ENCODE measurements at places on chromosomes 1 and 21.

DNA sequence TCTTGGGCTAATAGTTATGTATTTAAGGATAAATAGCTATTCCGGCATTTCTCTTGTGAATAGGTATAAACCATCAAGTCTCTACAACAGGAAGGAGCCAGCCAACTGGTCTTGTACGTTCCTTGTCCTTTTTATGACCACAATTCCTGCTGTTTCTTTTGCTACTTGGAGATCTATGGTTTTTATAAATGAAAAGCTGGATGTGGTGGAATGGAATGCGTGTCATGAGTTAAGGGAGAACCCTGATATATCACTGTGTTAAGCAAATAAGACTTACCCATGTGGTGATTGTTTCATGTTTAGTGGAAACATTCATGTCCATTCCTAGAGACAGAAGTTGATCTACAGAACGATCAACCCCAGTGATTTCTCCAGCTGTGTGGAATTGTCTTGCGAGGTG is 282.1 kb downstream of the RPS6KC1 start:
- no peak for DNase-seq

GRCh38 chr1:228883535-228883934 is 148.3 kb downstream of the RHOU start:
- no peak for DNase-seq

- no peak for DNase-seq
Observed at GRCh38 chr21:16473988-16474387, 744.2 kb downstream of the USP25 start.

GRCh38 chr1:239810061-239810481 is 281.6 kb upstream of the FMN2 start:
- no peak for DNase-seq

GRCh38 chr1:86082183-86082582 is 74.4 kb downstream of the COL24A1 start:
- no peak for DNase-seq

DNA sequence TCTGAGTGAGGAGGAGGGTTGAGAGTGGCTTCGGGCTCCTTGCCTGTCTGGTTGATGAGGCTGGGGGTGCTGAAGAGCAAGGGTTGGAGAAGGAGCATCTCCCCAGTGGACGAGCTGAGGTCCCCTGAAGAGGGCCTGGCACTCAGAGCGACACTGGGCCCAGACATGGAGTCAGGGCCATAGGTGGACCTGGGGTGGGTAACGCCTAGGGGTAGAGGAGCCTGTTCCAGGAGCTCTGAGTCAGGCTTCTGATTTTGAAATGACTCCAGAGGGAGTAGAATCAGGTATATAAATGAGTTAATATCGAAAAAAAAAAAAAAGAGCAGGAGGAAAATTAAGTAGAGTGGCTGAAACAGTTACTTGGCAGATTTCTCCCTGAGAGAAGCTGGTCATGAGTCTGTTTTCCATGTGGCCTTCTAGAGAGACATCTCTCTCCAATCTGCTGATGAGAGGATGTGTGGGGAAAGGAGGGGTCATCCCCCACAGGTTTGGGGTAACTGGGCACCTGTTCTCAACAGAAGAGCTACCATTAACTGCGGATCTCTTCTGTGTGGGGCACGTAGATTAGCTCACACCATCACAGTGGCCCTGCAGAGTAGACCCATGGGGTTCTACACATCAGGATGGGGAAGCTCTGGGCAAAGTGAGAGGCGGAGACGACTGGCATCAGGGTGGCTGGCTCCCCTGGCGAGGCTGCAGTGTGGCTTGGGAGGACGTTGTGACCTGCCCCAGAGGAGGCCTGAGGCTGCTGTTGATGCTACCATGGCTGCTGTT is 115.5 kb downstream of the DHRS3 start:
- no peak for DNase-seq

- no peak for DNase-seq
Observed at GRCh38 chr1:171346881-171347280, 32.9 kb downstream of the FMO4 start.

GRCh38 chr1:54358503-54359168 is 47.6 kb downstream of the SSBP3 start:
- no peak for DNase-seq

DNA sequence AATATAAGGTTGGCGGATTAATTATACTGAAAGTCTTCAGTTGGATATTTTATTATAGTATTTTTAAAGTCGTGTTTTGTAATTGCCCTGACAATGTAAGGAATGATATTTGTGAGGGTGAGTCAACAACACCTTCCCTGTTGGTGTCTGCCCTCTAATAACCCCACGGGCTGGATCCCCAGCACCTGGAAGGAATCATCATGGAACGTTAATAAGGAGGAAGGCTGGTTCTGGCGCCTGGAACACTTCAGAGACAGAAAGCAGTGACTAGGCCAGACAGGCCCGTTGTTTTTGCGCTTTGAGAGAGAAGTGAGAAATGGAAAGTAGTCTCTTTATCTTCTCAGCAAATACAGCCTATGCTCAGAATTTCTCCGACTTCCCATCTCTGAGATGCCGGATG is 31.6 kb downstream of the TEX35 start:
- DNase-seq: no peak

GRCh38 chr1:51048670-51049069 is 53.4 kb upstream of the C1orf185 start:
- DNase-seq: no peak

DNA sequence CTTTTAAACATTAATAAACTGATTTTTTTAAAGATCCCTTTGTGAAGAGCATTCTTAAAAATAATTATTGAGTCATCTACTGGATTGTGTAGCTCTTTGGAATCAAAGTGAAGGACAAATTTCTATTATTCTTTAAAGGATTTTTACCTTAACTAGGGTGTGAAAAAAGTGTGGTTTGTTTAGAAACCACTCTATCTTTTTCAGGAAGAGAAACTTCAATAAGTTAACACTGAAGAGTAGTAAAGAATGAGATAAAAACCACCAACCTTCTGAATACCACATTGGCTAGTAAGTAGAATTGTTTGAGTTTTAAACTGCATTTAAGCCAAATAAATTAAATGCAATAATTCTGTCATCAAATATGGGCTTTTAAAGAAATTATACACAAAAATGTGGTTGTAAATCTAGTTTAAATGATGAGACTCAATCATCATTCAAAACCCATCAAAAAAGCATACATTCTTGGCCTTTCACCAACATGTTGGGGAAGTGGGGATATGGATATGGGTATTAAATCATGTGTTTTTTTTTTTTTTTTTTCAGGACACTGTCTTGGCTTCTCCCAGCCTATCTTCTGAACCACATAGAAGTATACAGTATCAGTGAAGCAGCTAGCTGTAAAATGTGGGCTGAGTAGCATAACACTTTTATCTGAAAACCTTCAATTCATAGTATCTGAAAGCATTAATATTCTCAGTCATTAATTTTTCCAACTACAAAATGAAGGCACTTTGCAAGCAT is 4.8 kb downstream of the S1PR1 start:
- DNase-seq: no peak

Data from activated CD4-positive, alpha-beta T cell treated with anti-CD3 and anti-CD28 coated beads for 24 hours (primary cell).